ENCODE measurements at places on chromosomes 12 and 14. TPM values are rescaled to one million over a fixed set of nuclear protein-coding genes. Genes with fewer than 3 reads are reported as not detected.

Gene ADCY4
- 20.6 TPM for total RNA-seq

Gene FGD6
- total RNA-seq: 22.7 TPM

Gene KRT78
- total RNA-seq: not detected

Gene FGF23
- not detected for total RNA-seq

Gene SAMD4A
- total RNA-seq: 149 TPM

Gene AQP6
- total RNA-seq: not detected

Gene EVL
- total RNA-seq: 36.2 TPM

Gene APOF
- not detected for total RNA-seq

Gene WIF1
- total RNA-seq: not detected

Gene VRTN
- not detected for total RNA-seq

Gene AICDA
- not detected for total RNA-seq
